Stimulated activated CD8-positive, alpha-beta memory T cell treated with anti-CD3 and anti-CD28 coated beads, Interleukin-7, amount 100 ng/mL, for 24 hours (primary cell): ENCODE measurements at places on chromosomes 5 and 9.

- DNase-seq: no peak
Measured at GRCh38 chr9:81595887-81596543, 93.3 kb downstream of the TLE1 start.

- no peak for DNase-seq
Measured at GRCh38 chr5:10464173-10464572, 22.5 kb downstream of the ROPN1L start.

DNA sequence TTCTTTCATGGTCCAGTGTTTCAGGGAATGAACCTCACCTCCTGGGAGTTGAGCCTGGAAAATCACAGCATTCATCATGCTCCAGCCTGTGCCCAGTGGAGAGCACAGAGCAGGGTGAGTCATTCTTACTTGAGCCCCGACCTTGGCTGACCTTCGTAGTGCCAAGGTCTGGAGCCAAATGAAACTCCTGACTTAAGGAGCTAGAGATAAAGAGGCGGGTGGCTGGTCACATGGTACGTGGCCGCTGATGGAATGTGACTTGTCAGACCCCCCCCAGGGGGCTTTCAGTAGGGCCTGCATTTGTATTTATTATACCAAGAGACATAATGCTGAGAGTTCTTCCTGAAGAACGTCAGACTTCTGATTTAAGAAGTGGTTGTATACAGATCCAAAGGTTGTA lies 15.0 kb upstream of the PIP5K1B start:
- no peak for DNase-seq

DNA sequence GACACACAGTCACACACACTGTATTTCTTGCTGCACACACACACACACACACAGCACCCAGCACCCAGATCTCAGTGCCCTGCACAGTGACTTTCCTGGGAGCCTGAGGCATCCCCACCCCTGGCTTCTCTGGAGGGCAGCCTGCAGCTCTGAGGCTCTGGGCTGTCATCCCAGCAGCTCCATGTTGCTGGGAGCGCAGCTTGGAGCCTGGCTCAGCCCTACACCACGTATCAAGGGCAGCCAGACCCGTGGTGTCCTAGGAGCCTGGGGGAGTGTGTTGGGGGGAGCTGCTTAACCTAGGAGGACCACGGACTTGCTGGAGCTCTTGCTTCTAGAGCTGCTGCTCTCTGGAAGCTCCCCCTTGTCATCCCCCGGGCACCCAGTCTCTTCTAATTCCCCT lies 5.2 kb downstream of the IER5L start:
- DNase-seq: no peak

- DNase-seq: no peak
Measured at GRCh38 chr5:171593401-171593800, 174.0 kb downstream of the FGF18 start.

- DNase-seq: no peak
Measured at GRCh38 chr5:97073420-97073819, 69.0 kb downstream of the LIX1 start.

DNA sequence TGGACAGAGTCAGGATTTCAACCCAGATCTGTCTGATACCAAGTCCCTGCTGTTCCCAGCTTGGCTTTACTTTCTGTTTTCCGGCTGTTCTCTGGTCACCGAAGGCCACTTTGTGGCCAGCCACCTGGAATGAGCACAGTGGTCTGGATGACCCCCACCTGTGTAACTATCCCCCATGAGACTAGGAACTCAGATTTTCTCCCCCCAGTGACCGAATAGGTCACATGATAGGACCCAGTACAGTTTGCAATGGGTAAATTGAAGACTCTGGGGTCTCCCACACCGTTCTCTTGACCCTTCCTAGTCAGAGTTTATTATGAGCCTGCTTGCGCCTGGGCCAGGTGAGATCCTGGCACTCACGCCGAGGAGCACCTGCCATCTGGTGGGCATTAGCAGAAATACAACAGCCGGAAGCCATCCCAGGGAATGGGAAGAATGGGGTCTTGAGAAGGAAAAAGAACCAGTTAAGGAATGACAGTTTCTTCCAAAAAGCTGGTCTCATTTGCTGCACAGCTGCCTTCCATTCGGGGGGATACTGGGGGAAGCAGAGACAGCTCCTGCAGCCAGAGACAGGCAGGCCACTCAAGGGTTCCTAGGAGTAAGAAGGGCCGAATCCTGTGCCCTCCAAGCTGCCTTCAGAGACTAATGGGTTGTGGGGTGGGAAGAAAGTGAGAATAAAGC lies 7.1 kb downstream of the PHYHD1 start:
- DNase-seq: peak; percentile 25

DNA sequence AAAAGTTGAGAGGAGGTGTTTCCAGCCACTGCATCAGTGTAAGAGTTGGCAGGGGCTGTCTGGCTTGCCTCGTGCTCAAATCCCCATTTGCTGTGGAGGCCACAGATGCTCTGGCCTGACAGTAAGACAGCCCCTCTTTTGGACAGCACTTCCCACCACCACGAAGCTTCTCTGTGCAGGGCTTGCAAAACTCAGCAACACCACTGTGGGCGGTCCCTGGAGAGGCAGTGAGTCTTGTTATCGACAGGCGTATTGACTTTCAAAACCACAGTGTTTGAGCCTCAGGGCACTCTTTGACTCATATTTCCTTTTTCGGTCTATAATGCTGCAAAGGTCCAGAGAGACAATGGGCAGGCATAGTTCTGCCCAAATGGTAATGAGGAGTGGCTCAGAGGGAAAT lies 539.5 kb downstream of the EBF1 start:
- DNase-seq: no peak

DNA sequence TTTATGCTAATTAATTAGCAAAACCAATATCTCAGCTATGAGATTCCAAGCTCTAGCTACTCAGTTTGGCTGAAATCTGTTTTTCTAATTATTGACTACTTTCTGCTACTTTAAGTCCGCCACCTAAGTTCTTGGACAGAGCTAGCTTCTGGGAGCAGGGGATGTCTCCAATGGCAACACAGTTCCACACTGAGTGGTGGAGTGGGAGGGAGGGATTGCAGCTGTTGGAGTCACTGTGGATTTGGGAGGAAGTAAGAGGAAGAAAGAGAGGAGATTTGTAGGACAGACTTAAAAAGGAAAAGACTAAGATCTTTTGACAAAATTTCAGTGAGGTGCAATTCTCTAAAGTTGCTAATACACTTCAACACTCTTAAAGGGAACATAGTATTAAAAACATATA lies 450.8 kb downstream of the NFIB start:
- no peak for DNase-seq

DNA sequence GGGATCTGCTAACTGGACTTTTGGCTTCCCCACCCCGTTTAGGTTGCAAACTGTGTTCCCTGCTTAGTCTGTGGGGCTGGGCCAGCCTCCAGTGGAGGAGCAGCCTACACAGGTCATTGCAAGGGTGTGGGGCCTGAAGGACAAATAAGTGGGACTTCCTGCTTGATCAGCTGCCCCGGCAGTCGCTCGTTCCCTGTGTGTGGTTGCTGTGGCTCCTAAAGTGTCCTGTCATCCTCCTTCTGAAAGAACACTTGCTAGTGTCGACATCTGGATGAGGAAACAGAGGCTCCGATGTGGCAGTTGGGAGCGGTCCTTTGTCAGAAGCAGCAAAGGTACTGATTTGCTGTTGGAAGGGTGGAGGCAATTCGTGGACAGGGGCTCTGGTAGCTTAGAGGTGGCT lies 88.9 kb upstream of the TBCA start:
- DNase-seq: no peak

GRCh38 chr5:54897001-54897400 lies 88.4 kb downstream of the ESM1 start:
- no peak for DNase-seq

GRCh38 chr5:65073250-65073661 lies 304.5 kb downstream of the CWC27 start:
- DNase-seq: no peak

GRCh38 chr9:115520646-115521045 lies 402.7 kb upstream of the TNC start:
- DNase-seq: no peak

DNA sequence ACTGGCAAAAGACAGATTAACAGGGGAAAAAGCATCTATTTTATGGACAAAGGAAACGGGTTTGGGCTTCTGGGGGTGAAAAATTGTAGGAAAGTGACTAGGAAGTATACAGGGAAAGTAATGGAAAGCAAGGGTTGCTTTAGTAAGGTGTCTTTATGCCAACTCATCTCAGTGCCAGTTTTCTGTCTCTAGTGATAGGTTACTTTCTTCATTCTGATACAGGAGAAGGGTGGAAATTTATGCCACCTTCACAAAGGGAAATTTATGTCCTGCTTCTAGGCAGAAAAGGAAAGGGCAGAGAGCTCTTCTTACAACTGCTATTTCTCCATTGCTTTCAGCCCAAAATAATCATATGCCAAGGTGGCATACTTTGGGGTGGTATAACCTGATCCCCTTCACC lies 20.1 kb upstream of the ERMP1 start:
- no peak for DNase-seq

DNA sequence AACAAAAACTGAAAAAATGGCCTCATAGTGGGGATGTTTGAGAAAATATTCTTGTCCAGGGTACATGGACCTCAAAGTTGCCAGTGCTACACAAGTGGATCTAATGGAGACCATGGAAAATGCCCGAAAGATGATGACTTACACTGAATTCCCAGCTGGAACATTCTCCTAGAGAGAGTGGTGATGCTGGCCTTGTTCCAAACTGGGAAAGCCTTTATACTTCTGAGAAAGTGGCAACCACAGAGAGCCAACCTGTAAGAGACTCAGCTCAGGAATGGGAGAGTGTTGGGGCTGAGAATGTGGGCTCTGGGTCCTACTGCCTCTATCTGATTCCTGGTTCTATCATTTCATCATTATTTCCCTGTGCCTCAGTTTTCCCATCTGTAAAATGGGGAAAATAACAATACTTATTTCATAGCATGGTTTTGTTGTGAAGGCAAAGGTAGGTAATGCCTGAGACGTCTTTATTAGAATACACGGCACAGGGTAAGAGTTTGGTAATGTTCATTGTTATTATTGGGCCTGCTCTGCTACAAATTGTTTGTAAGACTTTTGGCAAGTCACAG lies 229.0 kb upstream of the PANK3 start:
- DNase-seq: no peak

DNA sequence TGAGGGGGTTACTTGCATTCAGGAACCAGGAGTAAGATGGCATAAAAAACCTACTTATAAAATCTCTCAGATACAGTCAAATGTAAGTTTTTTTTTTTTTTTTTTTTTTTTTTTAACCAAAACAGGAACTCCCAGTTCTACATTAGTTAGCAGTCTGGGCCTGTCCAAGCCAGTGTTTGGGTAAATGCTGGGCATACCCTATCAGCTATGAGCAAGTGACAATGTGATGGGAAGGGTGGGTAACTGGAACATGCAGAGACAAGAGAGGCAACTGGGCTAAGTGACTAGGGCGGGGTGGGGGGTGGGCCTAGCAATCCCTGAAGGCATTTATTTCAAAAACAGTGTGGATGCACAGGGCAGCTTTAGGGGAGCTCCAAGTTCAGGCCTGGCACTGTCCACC lies 2.3 kb downstream of the NMRK1 start:
- no peak for DNase-seq

DNA sequence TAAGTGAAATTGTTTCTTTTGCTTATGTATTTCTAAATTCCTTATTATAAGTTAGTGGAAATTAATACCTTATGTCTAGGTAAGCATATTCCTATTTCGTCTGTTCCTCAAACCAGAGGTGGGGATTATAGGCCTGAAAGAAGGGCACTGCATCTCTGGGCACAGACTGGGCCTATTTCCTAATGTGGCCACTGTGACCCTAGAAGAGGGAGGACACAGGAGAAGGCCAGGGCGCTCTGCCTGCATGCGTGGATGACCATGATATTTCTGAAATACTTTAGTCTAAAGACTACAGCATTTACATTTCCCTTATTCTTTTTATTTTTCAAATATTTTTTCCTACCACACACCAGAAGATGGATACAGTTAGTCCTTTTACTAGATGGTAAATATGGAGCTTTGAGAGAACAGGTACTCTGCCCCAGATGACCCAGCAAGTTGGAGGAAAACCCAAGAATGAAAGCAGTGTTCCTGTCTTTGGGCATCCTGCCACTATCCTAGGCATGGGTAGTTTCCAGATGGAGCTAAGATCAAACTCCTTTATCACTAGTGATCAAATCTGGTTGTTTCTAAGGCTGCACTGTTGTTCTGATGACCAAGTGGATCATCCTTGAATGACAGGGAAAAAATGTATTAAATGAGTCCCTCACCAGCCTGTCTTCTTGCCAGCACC lies 27.8 kb downstream of the RUSC2 start:
- no peak for DNase-seq

GRCh38 chr9:107438211-107439031 lies 51.1 kb downstream of the KLF4 start:
- no peak for DNase-seq

DNA sequence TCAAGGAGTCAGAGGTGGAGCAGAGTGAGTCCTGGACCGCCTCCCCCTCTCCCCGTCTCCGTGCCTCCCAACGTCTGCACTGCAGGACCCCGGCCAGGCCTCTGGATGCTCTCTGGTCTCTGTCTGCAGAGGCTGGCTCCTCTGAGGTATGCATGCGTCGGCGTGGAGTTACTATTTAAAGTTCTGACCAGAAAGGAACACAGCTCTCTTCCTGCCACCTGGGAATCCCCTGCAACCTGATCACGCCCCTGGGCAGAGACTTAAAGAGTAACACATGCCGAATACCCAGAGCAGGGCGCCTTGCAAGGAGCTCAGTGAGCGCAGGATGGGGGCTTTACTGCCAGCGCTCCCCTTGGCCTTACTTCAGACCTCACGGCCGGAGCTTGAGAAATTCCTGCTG lies 16.0 kb downstream of the ANXA6 start:
- no peak for DNase-seq

- DNase-seq: no peak
Measured at GRCh38 chr5:133753856-133754255, 141.5 kb upstream of the FSTL4 start.

DNA sequence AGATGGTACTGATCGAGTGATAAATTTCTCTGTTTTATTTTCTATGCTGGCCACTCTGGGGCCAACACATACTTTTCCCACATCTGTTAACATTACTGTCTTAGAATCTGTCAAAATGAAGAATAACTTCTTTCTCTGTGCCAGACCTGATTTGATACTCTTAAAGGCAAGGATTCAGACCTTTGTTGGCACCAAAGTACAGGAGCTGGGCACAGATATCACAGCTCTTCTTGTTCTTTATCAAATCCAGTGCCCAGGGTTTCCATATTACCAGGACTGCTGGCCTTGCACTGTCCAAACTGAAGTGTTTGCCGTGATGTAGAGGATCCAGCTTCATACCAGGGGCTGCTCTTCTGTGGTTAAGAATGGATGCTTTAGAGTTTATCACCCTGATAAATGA lies 20.9 kb downstream of the ZNF474 start:
- no peak for DNase-seq

DNA sequence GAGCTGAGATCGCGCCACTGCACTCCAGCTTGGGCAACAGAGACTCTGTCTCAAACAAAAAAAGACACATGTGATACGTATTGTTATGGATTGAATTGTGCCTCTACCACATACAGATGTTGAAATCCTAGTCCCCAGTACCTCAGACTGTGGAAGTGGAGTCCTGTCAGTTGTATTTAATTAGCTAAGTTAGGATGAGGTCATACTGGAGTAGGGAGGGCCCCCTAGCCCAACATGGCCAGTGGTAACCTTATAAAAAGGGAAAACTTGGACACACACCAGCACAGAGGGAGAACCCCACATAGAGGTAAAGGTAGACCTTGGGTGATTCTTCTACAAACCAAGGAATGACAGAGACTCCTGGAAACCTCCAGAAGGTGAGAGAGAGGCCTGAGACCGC lies 119.8 kb downstream of the GADD45G start:
- no peak for DNase-seq
